HepG2 (cell line): ENCODE measurements at places on chromosomes 7 and 10.

DNA sequence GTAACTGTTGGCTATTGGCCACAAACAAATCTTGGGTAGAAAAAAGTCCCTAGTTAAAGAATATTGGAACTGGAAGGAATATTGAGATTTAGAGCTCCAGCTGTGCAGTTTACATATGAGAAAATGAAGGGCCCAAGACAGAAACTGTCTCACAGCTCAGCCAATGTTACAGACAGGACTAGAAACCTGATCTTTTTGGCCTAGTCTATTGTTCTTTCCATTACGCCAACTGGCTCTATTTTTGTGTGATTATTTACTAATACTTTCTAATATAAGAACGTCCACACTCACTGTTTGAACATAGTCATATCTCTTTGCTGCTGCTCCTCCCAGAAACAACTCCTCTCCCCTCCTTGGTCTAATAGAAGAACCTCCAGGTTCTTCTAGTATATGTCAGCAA is 1.2 kb downstream of the WEE2 start:
- DNase-seq: no peak

DNA sequence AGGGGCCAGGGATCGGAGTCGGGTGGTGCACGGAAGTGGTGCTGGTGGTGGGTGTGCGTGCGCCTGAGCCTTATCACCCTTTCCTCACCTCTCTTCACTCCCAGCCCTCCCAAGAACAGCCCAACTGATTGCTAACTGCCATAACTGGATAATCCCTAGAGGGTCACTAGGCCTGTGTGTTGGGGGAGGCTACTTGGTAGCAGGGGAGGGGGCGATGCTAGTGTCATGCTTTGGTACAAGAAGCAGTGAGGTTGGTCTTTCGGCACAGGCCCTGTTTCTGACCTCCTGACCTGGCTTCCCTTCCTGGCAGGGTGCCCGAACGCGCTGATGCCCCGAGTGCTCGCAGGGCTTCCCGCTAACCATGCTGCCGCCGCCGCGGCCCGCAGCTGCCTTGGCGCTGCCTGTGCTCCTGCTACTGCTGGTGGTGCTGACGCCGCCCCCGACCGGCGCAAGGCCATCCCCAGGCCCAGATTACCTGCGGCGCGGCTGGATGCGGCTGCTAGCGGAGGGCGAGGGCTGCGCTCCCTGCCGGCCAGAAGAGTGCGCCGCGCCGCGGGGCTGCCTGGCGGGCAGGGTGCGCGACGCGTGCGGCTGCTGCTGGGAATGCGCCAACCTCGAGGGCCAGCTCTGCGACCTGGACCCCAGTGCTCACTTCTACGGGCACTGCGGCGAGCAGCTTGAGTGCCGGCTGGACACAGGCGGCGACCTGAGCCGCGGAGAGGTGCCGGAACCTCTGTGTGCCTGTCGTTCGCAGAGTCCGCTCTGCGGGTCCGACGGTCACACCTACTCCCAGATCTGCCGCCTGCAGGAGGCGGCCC is 652 bp downstream of the KAZALD1 start:
- DNase-seq: peak; percentile 68

DNA sequence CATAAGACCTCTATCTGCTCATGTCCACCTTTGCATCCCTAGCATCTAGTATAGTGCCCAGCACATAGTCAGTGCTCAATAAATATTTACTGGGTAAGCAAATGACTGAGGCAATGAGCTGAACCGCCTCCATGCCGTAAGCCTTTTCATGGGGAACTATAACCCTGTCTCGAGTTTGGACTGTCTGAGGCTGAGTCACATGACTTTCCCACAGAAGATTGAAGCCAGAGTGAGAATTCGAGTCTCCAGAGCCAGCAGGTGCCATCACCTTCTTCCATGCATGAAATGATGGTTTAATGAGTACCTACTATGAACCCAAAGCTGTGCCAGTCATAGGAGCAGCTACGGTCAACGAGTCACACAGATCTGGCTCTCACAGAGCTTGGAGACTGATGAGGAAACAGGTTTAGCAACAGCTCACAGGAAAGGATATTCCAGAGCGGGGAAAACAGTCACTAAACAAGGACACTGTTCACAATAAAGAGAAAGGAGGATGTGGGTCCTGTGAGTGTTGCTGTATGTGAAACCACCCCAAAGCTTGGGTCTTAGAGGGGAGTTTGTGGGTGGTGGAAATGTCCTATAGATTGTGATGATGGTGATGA is 75.2 kb downstream of the TEX36 start:
- no peak for DNase-seq

DNA sequence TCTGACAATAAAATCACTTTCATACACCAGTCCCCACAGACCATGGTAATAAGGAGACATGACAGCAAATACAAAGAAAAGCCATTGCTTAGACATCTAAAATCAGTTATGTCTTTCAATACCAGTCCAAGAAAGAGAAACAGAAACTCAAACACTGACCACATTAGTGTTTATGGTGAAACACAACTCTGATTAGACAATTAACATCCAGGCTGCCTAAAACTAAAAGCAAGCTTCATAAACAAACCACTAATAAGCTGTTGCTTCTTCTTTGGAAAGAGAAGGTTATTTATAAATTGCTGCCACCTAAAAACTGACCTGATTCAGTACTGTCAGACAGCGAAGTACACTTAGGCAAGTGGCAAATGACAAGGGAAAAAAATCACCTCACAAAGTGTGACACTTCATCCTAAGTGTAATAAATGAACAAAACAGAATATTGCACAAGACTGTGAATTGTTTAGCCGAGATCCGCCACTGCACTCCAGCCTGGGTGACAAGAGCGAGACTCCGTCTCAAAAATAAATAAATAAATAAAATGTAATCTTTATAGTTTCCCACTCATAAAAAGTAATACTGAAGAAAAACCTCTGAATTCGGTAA is 277.4 kb downstream of the PARD3 start:
- DNase-seq: no peak

- peak; percentile 37 for DNase-seq
Measured at GRCh38 chr10:126904818-126905701, at the start of gene DOCK1. Gene DOCK1, plus strand, starts transcription at chr10:126905428. Its CDS starts 90 bp downstream, at chr10:126905518.

DNA sequence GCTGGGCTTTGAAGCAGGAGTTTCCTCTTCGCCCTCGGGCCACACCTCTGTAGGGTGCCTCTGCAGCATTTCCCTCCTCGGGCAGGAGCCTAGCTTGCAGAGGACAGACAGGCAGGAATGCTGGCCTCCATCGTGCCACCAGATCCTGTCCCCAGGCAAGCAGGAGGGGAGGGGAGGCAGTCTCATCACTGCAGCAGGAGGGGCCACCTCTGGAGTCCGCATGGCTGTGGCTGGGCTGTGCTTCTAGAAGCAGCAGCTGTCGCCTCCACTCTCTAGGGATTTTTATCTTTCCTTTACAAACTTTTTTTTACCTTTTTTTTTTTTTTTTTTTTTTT is 181.4 kb downstream of the CUX1 start:
- no peak for DNase-seq

DNA sequence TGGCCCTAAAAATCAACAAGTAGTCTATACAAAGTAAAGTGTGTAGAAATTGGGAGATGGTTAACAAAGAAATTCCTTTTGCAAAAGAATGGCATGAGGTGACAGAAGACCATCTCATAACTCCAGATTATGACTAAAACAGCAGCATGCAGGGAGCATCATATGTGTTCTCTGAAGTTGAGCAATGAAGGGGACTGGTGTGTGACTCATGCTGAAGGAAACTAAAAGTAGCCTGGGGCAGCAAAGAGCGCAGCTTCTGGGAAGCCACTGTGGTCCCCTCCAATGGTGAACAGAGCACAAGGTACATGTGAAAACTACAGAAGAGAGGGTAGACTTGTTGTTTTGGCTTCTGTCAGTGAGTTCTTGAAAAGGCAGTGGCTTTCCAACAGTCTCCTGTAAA is 133.4 kb downstream of the MACC1 start:
- DNase-seq: no peak

- no peak for DNase-seq
Measured at GRCh38 chr10:124707551-124707950, 36.6 kb downstream of the FAM53B start.

GRCh38 chr10:128065881-128066534 is 60.2 kb downstream of the MKI67 start:
- no peak for DNase-seq

- DNase-seq: no peak
Measured at GRCh38 chr10:132554991-132555647, 17.5 kb downstream of the INPP5A start.

GRCh38 chr7:94562525-94562924 is 52.9 kb downstream of the CASD1 start:
- no peak for DNase-seq

DNA sequence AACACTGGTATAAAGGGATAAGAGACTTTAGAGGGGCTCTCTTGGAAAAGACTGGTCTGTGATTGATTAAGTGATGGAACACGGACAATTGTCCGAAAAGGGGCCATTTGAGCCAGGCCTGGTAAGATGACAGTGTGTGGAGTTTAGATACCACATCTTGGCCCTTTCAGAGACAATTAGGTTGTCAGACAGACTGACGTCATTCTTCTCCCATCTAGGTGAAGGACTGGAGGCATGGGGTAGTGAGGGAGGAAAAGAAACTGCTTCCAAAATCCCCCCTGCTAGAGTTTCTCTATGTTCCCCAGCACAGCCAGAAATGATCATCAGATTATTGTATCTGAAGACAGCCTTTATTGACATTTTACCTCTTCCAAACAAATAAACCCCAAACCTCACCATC is 84.8 kb upstream of the MYO3A start:
- no peak for DNase-seq

GRCh38 chr7:31851119-31851518 is 164.1 kb downstream of the PPP1R17 start:
- DNase-seq: no peak
